ENCODE measurements at places on chromosomes 7 and 10. TPM values are rescaled to one million over a fixed set of nuclear protein-coding genes. Genes with fewer than 3 reads are reported as not detected.

DNA sequence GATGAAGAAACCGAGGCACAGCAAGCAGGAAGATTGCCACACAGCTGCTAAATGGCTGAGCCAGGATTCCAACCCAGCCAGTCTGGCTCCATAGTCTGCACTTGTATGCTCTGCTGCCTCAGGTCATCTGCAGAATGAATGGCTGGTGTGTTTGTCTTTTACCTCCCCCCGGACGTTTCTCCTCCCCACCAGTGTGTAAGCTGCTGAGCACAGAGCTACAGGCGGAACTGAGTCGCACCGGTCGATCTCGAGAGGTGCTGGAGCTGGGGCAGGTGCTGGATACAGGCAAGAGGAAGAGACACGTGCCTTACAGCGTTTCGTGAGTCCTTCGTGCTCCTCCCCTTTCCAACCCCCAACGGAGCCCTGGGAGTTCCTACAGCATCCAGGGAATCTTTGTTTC, 2.6 kb downstream of the CNPY4 start:
- no peak for DNase-seq
- no peak overlapping the region for H3K27ac ChIP-seq
- H3K36me3 ChIP-seq: peaks cover 3% of the 10 kb centered on the region
- no peaks in the 10 kb centered on the region for H3K27me3 ChIP-seq
- peaks cover 43% of the 10 kb centered on the region for H3K4me1 ChIP-seq
- H3K4me3 ChIP-seq: no peak overlapping the region

Gene LCOR
- total RNA-seq: 24.0 TPM

GRCh38 chr7:39217783-39218182, 240.1 kb downstream of the POU6F2 start:
- H3K27ac ChIP-seq: no peak overlapping the region
- H3K36me3 ChIP-seq: no peaks in the 10 kb centered on the region
- no peak for DNase-seq
- peaks cover 14% of the 10 kb centered on the region for H3K27me3 ChIP-seq
- no peak overlapping the region for H3K4me3 ChIP-seq

- peak overlapping the region; percentile 80 for H3K4me3 ChIP-seq
- peaks cover 23% of the 10 kb centered on the region for H3K4me1 ChIP-seq
- DNase-seq: no peak
Observed at GRCh38 chr7:94656658-94656924, 658 bp upstream of the SGCE start.

- H3K4me3 ChIP-seq: no peak overlapping the region
- peaks cover 27% of the 10 kb centered on the region for H3K4me1 ChIP-seq
- H3K27me3 ChIP-seq: peaks cover 66% of the 10 kb centered on the region
- no peaks in the 10 kb centered on the region for H3K36me3 ChIP-seq
- DNase-seq: no peak
Observed at GRCh38 chr10:99236627-99237309, 1.1 kb upstream of the HPSE2 start.

- peak; percentile 12 for DNase-seq
- H3K4me3 ChIP-seq: no peak overlapping the region
- H3K4me1 ChIP-seq: peaks cover 14% of the 10 kb centered on the region
- H3K36me3 ChIP-seq: no peaks in the 10 kb centered on the region
Observed at GRCh38 chr10:3002304-3002703, 65.0 kb upstream of the PFKP start.

Gene ELFN1
- total RNA-seq: not detected

Gene MRPL43
- 38.2 TPM for total RNA-seq

DNA sequence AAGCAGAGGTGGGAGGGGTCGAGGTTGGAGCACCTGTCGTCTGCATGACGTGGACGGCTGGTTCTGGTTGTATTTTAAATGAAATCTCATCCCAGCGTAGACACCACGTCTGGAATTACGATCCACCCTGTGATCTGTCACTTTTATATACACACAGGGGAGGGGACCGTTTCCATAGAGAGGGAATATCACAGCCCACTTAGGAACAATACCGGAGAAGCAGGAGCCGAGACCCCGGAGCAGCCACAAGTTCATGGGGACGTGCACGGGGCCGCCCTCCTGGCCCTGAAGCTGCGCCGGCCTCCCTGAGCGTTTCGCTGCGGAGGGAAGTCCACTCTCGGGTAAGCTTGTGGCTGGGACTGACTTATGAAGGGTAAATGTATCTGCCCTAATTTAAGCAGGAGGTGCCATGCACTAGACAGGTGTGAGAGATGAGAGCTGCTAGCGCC, at the start of gene UCN3:
Gene UCN3, plus strand, starts transcription at position 77 of the 449 bp plus-strand sequence. CDS start 8,755 bp downstream, outside the sequence.
- H3K36me3 ChIP-seq: no peaks in the 10 kb centered on the region
- H3K27ac ChIP-seq: no peak within 1 kb of the TSS
- no peak within 1 kb of the TSS for H3K4me3 ChIP-seq
- DNase-seq: no peak
- peaks cover 17% of the 10 kb centered on the region for H3K4me1 ChIP-seq

DNA sequence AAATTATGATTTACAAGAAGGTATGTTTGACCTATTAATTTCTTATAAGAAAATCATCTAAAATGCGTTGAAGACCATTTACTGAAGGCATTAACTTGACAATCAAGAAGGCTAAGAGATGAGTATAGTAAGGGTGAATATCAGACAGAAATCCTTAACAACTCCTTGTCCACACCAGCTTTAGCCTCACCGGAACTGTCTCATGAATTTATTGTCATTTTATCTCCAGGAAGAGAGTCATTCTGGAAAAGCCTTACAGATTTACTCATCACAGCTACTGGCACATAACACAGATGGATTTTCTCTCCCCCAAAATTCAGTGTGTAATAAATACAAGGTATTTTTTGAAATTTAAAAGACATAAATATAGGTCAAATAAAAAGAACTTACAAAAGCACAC, 129.4 kb upstream of the LSM8 start:
- no peaks in the 10 kb centered on the region for H3K27me3 ChIP-seq
- H3K36me3 ChIP-seq: no peaks in the 10 kb centered on the region
- no peak overlapping the region for H3K27ac ChIP-seq
- H3K4me1 ChIP-seq: no peaks in the 10 kb centered on the region
- DNase-seq: no peak
- H3K4me3 ChIP-seq: no peak overlapping the region

Gene CALCR
- total RNA-seq: not detected

Gene NRP1
- 0.84 TPM for total RNA-seq

Gene MTG1
- 67.2 TPM for total RNA-seq

DNA sequence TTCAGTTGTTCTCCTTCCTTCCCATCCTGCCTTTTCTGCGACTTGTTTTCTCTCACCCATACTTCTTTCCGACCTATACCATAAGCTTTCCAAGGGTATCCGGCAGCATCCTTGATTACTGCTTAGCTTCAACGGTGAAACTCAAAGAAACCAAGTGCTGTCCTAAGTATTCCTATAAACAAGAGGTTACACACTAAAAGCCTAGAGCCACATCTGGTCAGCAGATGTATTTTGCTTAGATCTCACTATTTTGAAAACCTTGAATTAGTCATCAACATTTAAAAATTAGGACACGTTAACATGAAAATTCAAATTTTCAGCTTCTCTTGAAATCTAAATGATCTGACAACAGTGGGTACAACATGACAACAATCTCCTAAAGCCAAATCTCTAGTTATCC, 20.0 kb downstream of the ARHGAP21 start:
- no peaks in the 10 kb centered on the region for H3K27me3 ChIP-seq
- H3K4me1 ChIP-seq: peaks cover 10% of the 10 kb centered on the region
- H3K4me3 ChIP-seq: no peak overlapping the region
- H3K27ac ChIP-seq: no peak overlapping the region
- H3K36me3 ChIP-seq: no peaks in the 10 kb centered on the region

Data from activated T-cell treated with anti-CD3 and anti-CD28 coated beads, Interleukin-2, amount 50 U/mL, for 72 hours (primary cell).